ENCODE measurements at places on chromosomes 1 and 21. TPM values are rescaled to one million over a fixed set of nuclear protein-coding genes. Genes with fewer than 3 reads are reported as not detected.

DNA sequence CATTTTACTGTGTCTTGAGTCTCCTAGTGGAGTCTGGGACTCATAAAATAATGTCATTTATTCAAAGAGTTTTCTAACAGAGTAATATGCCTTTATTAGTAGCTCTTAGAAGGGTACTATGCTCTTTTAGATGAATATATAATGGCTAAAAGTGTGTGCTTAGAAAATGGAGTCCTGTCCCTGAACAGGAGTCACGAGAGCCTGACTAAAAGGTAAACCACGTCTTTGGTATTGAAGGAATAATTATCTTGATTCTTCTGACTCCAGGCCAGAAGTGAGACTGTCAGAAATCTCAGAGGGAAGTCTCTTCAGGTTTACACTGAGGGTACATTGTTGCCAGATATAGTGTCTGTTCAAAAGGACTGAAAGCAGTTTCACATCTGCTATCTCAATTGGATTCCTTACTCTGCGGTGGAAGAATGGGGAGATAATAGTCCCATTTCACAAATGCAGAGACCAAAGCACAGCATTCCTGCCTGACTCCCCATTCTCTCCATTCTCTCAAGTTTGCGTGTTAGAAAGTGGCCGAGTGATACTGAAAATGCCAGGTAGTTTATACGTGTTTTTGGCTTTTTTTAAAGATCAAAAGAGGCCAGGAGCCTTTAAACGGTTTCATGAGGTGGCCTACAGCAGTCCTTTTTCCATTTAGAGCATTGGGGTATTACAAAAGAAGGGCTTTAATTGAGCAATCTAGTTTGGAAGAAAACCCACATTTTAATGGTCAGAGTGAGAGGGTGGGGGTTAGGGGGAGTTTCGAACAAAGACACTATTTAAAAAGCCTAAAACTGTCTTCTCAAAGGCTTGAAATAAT lies 176.6 kb downstream of the VPS13D start:
- H3K36me3 ChIP-seq = peaks cover 16% of the 10 kb centered on the region
- no peak overlapping the region for H3K4me3 ChIP-seq
- peaks cover 31% of the 10 kb centered on the region for H3K4me1 ChIP-seq

RHBDL2 gene
- total RNA-seq = 0.91 TPM

DNA sequence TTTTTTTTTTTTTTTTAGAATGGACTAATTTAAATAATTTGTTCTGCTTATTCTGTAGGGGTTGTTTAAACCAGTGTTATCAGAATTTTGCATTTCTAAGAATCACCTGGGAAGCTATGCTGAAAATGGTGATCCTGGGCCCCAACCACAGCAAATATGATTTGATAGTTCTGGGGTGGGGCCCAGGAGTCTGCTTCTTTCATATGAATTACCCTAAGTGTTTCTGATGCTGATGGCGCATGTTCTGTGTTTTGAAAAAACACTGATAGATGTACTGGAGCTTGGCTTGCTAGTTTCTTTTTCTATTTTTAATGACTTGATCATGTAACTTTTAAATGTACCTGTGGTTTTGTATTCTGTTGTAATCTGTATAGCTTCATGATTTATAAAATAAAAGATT lies 89.3 kb downstream of the CDC14A start:
- no peaks in the 10 kb centered on the region for H3K27me3 ChIP-seq
- no peaks in the 10 kb centered on the region for H3K4me1 ChIP-seq
- H3K4me3 ChIP-seq = no peak overlapping the region
- DNase-seq = no peak

DNA sequence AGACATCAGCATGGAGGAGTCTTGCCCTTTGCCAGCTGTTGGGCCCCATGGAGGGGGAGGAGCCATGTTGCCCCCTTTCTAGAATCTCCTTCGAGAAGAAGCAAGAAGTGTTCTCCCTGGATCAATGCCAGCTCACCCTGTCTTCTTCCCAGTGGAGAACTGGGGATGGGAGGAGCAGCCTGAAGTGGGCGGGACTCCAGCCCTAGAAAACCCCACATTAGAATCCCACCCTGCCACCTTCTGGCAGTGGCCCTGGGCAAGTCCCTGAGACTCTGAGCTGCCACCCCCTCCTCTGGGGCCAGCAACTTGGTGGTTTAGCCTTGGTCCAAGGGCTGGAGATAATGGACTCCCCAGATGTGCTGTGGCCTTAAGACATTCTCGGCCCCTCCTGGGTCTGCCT lies 51.7 kb downstream of the PAX7 start:
- no peaks in the 10 kb centered on the region for H3K4me1 ChIP-seq
- H3K27me3 ChIP-seq = peaks cover 36% of the 10 kb centered on the region
- DNase-seq = no peak
- H3K4me3 ChIP-seq = no peak overlapping the region
- no peak overlapping the region for H3K27ac ChIP-seq
- H3K36me3 ChIP-seq = no peaks in the 10 kb centered on the region

UBE2U gene
- not detected for total RNA-seq

OVAAL gene
- total RNA-seq = not detected

- H3K36me3 ChIP-seq = no peaks in the 10 kb centered on the region
- no peaks in the 10 kb centered on the region for H3K4me1 ChIP-seq
- no peak overlapping the region for H3K4me3 ChIP-seq
- no peak for DNase-seq
- H3K27me3 ChIP-seq = no peaks in the 10 kb centered on the region
- no peak overlapping the region for H3K27ac ChIP-seq
Observed at GRCh38 chr1:80214888-80215540, 1208.5 kb upstream of the ADGRL4 start.

- no peak overlapping the region for H3K4me3 ChIP-seq
- no peak overlapping the region for H3K27ac ChIP-seq
- no peaks in the 10 kb centered on the region for H3K36me3 ChIP-seq
- no peaks in the 10 kb centered on the region for H3K4me1 ChIP-seq
- DNase-seq = no peak
Observed at GRCh38 chr1:228374711-228375577, 31.7 kb downstream of the TRIM11 start.

DNA sequence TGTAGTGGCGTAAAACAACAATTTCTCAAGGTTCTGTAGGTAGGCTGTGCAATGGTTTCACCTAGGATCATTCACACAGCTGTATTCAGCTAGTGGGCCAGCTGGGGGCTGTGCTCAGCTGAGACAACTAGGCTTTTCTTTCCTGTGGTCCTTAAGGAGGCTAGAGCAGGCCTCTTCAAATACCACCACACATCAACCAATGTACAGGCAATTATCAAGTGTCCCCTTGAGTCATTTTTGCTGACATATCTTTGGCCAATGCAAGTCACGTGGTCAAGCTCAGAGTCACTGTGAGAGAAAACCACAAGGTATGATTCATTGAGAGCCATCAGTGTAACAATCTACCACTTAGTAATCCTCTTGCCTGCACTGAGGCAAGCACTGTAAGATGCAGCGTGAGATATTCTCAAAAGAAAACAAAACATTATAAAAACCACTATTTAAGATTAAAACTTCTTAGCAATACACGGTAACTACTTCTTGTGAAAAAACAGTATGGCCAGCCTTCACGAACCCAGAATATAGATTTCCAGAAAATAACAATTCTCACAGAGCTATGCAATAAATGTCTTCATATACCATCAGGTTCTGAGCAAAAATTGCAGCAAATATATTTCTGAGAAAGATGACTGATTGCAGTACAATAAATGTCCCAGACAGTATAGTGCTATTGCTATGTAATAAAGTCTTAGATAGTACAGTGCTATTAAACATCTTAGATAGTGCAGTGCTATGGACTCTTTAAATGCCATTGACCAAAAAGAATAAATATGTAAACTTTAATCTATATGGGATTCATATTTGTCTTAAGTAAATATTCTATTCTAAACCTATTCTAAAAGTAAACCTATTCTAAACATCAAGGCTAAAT lies 55.3 kb downstream of the NME7 start:
- H3K4me3 ChIP-seq = no peak overlapping the region
- H3K4me1 ChIP-seq = peaks cover 9% of the 10 kb centered on the region
- DNase-seq = peak; percentile 78
- no peaks in the 10 kb centered on the region for H3K36me3 ChIP-seq

GRCh38 chr1:192805832-192806323 lies 3.0 kb upstream of the RGS2 start:
- no peak overlapping the region for H3K27ac ChIP-seq
- peak; percentile 62 for DNase-seq
- H3K27me3 ChIP-seq = no peaks in the 10 kb centered on the region
- peaks cover 21% of the 10 kb centered on the region for H3K4me1 ChIP-seq
- H3K4me3 ChIP-seq = no peak overlapping the region
- H3K36me3 ChIP-seq = no peaks in the 10 kb centered on the region

MTARC2 gene
- total RNA-seq = 9.5 TPM

DNA sequence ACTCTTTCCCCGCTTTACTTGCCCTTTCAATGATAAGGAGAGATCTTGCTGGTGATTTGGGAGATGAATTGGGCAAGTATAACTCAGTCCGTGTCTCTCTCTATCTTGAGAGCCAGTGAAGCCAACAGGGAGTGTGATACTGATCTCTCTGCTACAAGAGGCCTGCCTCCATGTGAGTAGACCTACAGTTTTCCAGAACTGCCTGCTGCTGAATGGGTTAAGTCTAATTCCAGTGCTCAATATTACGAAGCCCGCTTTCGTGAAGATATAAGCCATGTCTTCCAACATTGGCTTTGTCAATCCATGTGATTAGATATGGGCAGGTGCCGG lies 92.6 kb downstream of the ADCY10 start:
- H3K4me3 ChIP-seq = no peak overlapping the region
- DNase-seq = no peak
- H3K27me3 ChIP-seq = no peaks in the 10 kb centered on the region
- H3K27ac ChIP-seq = peak overlapping the region; percentile 48

GRCh38 chr21:32137266-32137665 lies 141.6 kb downstream of the MIS18A start:
- no peaks in the 10 kb centered on the region for H3K36me3 ChIP-seq
- no peaks in the 10 kb centered on the region for H3K27me3 ChIP-seq
- peaks cover 53% of the 10 kb centered on the region for H3K4me1 ChIP-seq
- no peak for DNase-seq
- no peak overlapping the region for H3K27ac ChIP-seq
- no peak overlapping the region for H3K4me3 ChIP-seq

MRPL24 gene
- 70.0 TPM for total RNA-seq

GRCh38 chr1:50271968-50272578 lies 151.2 kb downstream of the DMRTA2 start:
- no peaks in the 10 kb centered on the region for H3K36me3 ChIP-seq
- no peak overlapping the region for H3K27ac ChIP-seq
- H3K4me1 ChIP-seq = no peaks in the 10 kb centered on the region
- peak; percentile 53 for DNase-seq
- no peaks in the 10 kb centered on the region for H3K27me3 ChIP-seq

GRCh38 chr1:234315588-234315987 lies 57.7 kb upstream of the COA6 start:
- H3K27me3 ChIP-seq = peaks cover 7% of the 10 kb centered on the region
- peaks cover 15% of the 10 kb centered on the region for H3K4me1 ChIP-seq
- H3K27ac ChIP-seq = no peak overlapping the region
- H3K4me3 ChIP-seq = no peak overlapping the region
- H3K36me3 ChIP-seq = no peaks in the 10 kb centered on the region

DNA sequence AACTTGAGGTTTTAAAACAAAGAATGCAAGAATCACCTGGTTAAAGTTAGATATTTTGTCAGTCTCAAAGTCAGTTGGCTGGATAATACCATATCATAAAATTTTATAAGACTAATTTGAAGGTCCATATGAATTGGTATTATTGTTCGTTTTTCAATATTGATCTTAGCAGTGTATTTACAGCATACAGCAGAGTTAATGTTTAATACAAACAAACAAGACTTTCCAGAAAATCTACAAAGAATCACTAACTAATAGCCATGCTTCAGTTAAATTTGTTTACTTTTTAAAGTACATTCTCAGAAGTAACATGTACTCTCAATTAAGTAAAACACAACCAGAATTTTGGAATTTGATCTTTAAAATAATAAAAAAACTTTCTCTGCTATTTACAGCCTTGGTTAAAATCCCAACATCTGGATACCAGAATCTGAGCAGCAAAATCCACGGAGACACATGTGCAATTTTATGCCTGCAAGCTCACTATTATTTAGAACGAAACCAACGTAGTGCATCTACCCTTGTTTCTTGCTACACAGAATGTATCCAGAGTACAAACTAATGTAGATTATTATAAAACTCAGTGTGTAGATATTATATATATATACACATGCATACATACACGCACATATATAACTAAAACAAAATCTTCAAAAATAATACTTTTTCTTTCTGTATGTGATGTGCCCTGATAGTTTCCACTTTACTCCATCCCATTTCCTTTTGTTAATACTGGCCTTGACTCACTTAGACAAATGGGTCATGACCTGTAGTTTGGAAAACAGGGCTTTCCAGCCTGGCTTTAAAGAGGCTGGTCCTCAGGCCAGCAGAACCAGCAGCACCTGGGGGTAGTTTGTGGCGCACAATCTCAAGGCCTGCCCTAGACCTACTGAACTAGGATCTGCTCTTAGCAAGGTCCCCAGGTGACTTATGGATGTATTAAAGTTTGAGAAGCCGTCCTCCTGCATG lies 63.6 kb upstream of the ERG start:
- no peaks in the 10 kb centered on the region for H3K4me1 ChIP-seq
- H3K27me3 ChIP-seq = peaks cover 13% of the 10 kb centered on the region
- H3K27ac ChIP-seq = no peak overlapping the region
- DNase-seq = no peak
- no peaks in the 10 kb centered on the region for H3K36me3 ChIP-seq

- no peaks in the 10 kb centered on the region for H3K36me3 ChIP-seq
- H3K4me1 ChIP-seq = no peaks in the 10 kb centered on the region
- H3K27me3 ChIP-seq = no peaks in the 10 kb centered on the region
- DNase-seq = no peak
- no peak overlapping the region for H3K27ac ChIP-seq
- H3K4me3 ChIP-seq = no peak overlapping the region
Observed at GRCh38 chr1:106880226-106880625, 176.2 kb upstream of the PRMT6 start.

- no peak overlapping the region for H3K4me3 ChIP-seq
- no peaks in the 10 kb centered on the region for H3K27me3 ChIP-seq
- no peaks in the 10 kb centered on the region for H3K36me3 ChIP-seq
Observed at GRCh38 chr1:116131866-116132605, 20.8 kb downstream of the MAB21L3 start.

S100A7 gene
- total RNA-seq = not detected

DNA sequence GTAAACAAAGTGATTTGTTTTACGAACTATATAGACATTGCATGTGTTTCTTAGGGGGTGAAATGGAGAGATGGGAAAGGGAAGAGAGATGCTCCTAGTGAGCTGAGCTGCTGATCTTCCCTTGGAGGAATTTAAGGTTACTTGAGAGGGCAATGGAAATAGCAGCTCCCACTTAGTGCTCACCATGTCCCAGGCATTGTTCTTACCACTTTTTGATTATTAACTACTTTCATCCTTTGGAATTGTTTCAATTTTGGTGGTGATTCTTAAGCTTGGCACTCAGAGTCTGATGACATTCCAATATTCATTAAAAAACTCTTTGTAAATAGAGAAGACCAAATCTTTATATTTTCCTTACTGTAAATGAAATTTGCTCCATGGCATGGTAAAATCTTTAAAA lies 124.9 kb downstream of the ITSN1 start:
- no peak for DNase-seq
- H3K4me1 ChIP-seq = peaks cover 24% of the 10 kb centered on the region
- H3K4me3 ChIP-seq = no peak overlapping the region
- H3K36me3 ChIP-seq = peaks cover 41% of the 10 kb centered on the region

- no peaks in the 10 kb centered on the region for H3K4me1 ChIP-seq
- DNase-seq = no peak
- no peaks in the 10 kb centered on the region for H3K27me3 ChIP-seq
- no peak overlapping the region for H3K4me3 ChIP-seq
Observed at GRCh38 chr1:72433591-72433990, 151.3 kb upstream of the NEGR1 start.

CFHR2 gene
- total RNA-seq = not detected

LENEP gene
- total RNA-seq = not detected

Measured in SJSA1 (cell line).